ENCODE measurements at places on chromosomes 1 and 21.

DNA sequence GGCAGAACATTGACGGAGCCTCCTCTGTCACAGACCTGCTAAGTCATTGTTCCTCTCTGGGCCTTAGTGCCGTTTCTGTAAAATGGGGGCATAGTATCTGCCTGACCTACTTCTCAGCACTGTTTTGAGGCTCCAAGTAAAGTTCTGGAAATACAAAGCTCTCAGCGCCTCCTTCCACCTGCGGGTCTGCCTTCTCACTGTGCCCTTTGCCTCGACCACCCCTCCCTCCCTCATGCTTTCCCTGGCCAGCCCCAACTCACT lies 15.4 kb upstream of the WASF2 start:
- no peak for DNase-seq

DNA sequence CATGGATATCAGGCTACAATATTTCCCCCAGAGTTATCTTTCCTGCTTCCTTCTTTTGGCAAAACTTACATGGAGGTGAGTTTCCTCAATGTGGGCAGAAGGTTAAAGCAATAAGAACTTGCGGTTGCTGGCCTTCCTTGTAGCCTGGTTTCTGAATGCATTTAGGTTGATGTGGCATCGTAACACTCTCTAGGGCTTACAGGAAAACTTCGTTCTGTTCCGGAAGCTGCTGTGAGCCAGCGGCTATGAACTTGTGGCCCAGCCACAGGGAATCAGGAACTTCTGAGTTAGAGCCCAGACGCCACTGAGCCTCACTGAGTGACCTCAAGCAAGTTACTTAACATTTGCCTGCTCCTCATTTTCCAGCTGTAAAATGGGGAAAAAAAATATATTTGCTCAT lies 623.4 kb upstream of the ADAMTS5 start:
- DNase-seq, result no peak

- DNase-seq, result no peak
These were observed 108.2 kb downstream of the CDC7 start for GRCh38 chr1:91608876-91609275.

DNA sequence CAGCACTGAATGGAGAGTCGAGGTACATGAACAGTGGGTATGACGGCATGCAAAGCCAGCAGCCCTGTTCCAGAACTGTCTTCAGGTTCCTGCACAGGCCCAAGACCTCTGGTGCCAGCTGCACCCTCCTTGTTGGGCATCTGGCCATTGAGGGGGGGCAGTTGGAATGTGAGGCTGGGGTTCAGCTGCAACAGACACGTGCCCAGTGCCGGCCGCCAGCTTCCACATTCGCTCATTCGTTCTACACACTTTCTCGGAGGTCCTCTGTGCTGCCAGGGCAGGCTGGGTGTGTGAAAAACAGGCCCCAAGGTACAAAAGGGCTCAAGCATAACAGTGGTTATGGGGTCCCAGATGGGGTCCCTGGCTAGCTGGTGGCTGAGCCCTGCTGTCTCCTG lies 37.9 kb upstream of the SLC19A1 start:
- no peak for DNase-seq

GRCh38 chr1:63691701-63692425 lies 82.0 kb upstream of the ROR1 start:
- no peak for DNase-seq

DNA sequence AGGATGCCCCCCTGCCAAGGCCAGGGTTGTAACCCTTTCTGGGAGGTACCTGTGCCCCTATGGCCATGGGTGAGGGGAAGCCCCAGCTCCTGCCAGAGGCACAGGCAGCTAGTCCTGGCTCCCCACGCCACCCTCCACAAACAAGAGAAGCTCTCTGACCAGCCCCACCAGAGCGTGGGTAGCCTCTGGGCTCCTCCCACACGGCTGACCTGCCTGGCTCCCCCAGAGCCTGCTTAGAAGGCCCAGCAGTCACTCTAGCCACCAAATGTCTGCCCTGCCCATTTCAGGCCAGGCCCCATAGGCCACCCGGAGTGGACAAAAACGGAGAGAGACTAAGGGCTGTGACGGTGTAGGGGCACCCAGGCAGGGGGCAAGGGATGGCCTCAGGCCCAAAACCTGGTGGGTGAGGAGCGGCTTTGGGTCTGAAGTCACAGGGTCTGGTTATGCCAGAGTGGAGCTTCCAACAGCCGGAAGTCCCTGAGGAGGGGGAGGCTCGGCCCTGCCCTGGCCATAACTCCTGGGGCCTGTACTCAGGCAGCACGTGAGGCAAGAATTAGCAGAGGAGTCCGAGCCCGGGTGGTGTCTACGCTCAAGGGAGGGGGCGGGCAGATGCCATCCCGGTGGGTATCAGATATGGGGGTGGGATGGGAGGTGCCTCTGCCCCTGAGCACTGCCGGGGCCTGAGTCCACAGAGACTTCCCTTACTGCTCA lies 155.4 kb downstream of the CASZ1 start:
- no peak for DNase-seq

DNA sequence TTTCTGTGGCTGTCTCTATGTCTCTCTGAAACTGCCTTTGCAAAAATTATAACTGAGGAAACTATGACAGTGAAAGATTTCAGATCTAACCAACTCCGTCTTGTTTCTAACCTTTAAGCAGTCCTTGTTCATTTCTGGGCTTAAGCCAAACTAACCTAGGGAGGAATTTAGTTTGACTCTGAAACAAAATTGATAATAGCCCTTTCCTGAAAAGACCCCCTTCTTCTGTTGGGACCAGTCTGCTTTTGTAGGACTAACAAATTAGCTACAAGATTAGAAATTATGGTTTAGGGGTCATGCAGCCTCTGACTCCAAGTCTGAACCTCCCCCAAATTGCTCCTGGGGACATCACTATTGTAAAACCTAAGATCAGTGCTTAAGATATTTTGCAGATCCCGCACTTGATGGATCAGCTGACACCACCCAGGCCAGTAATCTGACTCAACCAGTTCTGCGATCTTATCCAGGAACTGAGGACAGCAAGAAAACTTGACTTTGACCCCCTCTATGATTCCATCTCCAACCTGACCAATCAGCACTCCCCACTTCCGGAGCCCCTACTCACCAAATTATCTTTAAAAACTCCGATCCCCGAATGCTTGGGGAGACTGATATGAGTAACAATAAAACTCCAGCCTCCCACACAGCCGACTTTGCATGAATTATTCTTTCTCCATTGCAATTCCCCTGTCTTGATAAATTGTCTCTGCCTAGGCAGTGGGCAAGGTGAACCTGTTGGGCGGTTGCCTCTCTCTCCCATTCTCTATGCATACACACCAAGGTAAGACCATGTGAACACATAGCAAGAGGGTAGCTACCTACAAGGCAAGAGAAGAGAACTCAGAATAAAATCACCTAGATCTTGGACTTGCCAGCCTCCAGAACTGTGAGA lies 11.1 kb upstream of the TRIM63 start:
- no peak for DNase-seq

GRCh38 chr1:7630378-7630777 lies 140.7 kb upstream of the VAMP3 start:
- no peak for DNase-seq

GRCh38 chr1:185208626-185209180 lies 51.7 kb downstream of the SWT1 start:
- DNase-seq, result no peak

GRCh38 chr1:176485083-176485482 lies 22.1 kb downstream of the PAPPA2 start:
- no peak for DNase-seq

DNA sequence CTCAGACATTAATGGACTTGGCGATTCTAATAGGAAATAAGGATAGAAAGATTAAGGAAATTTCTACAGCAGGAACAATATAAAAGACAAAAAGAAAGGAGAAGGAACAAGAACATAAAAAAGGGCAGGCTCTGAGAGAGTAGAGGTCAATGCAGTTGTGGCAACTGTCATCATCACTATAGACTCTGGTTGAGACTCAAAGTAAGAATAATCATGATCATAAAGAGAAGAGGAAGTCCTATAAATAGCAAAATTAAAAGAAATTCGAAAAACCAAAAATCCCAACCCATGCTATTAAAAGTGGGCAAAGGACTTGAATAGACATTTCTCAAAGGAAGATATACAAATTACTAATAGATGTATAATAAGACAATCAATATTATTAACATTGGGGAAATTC lies 14.4 kb upstream of the XCL1 start:
- no peak for DNase-seq

- no peak for DNase-seq
These were observed 202.1 kb upstream of the SGIP1 start for GRCh38 chr1:66331658-66332547.

DNA sequence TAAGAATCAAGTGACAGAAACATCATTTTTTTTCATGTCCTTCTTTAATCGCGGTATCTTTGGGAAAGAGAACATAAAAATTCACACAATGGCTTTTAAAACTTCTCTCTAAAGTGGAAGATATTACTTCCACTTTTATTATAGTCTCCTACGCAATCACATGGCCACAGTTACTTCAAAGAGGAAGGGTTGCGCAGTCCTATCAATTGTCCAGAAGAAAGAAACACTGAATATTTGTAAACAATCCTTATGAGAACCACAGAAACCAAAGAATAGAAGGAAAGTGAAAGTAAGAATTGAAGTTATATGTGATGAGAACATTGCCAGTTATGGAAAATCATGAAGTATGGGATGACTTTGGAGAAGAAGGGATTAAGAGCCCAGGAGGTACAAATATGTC lies 32.6 kb downstream of the CFH start:
- DNase-seq, result no peak

- DNase-seq, result no peak
These were observed 46.9 kb downstream of the STPG1 start for GRCh38 chr1:24366707-24367106.

- DNase-seq, result no peak
These were observed 4.2 kb upstream of the ECE1 start for GRCh38 chr1:21294266-21294989.

GRCh38 chr1:228226956-228227791 lies 19.3 kb downstream of the OBSCN start:
- no peak for DNase-seq
